ENCODE measurements at places on chromosomes 7 and 10.

DNA sequence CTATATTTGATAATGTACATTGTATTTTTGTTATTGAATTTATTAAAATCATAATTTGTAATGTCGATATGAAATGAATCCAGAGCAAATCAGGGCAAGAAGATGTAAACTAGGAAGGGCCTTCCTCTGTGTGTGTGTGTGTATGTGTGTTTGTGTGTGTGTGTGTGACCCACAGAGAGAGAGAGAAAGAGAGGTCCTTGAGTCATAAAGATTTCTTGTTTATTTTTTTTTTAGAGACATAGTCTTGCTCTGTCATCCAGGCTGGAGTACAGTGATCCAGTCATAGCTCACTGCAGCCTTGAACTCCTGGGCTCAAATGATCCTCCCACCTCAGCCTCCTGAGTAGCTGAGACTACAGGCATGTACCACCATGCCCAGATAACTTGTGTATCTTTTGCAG, 50.7 kb downstream of the INPP5F start:
- no peak for DNase-seq

DNA sequence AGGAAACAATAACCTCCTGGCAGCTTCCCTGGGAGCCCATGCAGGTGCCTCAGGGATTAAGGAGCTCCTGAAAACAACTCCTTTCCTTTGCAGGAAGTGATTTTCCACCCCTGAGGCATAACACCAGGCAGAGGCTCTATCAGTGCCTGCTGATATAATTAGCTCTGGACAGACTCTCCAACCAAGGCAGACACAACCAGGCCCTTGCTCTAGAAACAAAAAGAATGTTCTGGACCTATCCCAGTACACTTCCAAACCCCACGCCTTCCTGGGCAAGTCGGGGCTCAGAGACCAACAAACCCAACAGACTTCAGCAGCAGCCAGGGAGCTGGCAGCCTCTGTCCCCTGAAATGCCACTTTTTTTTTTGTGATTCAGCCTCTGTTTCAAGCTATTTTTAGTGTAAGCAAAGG, 247.1 kb downstream of the KCNMA1 start:
- DNase-seq = no peak

- DNase-seq = no peak
These were observed 81.9 kb downstream of the CREM start for GRCh38 chr10:35208536-35208935.

DNA sequence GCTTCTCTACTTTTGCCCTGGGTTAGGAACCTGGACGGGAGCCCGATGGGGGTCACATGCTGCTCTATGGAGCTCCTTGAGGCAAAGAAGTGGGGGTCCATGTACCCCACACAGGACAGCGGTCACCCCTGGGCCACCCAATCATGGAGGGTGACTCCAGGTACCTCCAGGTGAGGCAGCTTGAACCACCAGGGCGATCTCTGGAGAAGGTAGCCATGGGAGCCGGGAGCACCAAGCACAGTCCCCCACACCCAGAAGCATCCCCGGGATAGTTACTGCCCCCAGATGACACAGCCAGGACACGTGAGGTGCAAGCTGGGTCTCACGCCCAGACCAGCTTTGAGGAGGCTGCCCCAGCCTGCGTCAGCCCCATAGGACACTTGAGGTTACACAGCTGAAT, 58.4 kb downstream of the C10orf143 start:
- no peak for DNase-seq

DNA sequence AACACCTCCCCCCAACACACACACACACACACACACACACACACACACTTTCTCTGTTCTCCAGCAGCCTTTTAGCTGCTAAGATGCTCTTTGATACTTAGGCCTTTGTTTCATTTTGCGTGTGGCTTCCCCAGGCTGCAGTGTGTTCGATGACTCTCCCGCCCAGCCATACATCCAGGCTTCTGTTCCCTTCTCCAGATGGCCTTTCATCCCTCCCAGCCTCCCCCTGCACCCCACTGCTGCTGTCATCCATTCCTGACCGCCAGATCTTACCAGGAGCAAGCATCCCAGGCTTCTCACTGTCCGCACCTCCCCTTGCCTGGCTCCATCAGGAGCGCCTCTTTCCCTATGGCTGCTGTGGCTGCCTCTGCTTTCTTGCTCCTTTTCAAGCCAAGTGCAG, 77.8 kb upstream of the PPIF start:
- no peak for DNase-seq

DNA sequence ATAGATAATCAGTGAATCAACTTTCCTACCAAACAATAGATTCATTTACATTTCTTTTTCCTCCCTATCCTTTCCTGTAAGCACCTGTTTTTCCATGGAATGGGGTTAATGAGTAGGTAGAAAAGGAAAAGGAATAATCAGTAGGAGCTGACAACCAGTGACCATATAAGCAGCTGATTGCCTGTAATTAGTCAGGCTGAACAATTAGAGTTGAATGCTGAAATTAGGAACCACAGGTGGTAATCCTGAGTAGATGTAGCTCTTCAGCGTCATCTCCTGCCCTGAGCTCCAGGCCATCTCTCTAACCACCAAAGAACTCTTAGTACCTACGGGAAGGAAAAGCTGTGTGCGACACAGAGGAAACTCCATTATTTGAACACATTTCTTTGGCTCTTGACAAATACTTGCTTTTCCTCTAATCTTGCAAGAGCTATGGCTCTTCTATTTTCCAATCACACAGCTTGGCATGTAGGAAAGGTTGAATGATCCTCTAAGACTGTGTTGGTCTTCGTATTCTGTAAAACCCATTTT, 63.8 kb downstream of the KLHDC10 start:
- DNase-seq = no peak

GRCh38 chr10:45353186-45353585, 20.8 kb upstream of the ALOX5 start:
- no peak for DNase-seq

DNA sequence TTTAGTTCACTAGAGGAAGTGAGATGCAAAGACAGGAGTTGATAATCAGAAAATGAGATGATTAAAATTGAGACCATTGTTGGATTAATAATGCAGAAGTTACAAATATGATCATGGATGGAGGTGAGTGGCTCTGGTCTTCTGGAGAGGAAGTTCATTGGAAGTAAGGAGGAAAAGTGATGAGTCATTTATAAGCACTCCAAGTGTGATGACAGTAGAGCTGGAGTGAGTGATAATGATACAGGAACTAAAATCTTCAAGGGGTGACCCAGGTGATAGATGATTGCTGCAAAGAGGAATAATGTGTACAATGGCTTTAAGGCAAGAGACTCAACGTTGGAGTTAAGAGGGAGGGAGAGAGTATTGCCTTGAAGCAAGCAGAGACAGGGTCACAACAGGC, 20.7 kb downstream of the ZNF32 start:
- no peak for DNase-seq

GRCh38 chr7:37853468-37853867, 5.1 kb downstream of the NME8 start:
- DNase-seq = no peak

GRCh38 chr10:115402699-115403098, 309.5 kb downstream of the ATRNL1 start:
- peak; percentile 1 for DNase-seq

DNA sequence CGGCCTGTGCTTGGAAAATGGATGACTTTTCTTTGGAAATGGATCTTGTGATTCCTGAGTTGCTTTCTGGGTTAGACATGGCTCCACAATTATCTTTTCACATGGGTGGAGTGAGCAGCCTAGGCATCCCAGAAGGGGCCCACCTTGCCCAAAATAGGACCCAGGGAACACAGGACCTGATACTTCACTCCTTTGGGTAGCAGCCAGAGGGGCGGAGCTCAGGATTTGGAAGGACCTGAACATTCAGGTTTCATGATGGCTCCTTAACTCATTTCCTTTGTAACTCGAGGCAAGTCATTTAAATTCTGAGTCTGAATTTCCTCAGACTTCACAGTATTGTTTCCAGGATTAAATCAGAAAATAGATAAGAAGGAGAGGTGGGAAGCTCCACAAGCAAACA, 178.3 kb upstream of the ZMIZ1 start:
- no peak for DNase-seq

GRCh38 chr10:99555825-99556523, 23.2 kb downstream of the NKX2-3 start:
- DNase-seq = no peak

GRCh38 chr7:128443831-128444600, 11.7 kb upstream of the HILPDA start:
- no peak for DNase-seq

DNA sequence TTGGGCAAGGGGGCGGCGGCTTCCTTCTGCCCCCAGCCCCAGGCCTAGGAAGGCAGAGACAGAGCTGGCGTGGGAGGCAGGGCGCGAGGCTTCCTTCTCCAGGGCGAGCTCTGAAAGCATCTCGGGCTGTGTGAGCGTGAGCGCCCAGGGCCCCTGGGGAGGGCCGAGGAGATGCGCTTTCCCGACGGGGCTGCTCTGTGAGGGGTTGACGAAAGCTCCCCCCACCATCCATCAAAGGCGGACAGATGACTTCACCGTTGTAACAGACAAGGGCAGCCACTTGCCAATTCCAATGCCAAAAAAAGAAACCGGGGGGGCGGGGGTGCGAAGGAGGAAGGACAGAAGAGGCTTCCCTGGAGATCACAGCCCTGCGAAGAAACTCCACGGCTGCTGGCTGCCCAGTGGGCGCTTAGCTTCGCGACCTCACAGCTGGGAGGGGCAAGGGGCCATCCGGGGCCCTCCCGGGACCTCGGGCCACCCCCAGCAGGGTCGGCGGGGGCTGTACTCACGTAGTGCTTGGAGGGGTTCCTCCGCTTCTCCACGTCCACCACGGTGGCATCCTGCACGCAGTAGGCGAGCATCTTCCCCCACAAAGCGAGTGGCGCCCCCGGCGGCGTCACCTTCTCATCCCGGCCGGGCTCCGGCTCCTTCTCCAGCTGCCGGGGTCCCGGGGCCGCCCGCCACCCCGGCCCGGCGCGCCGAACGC, 537 bp downstream of the SH3PXD2A start:
- DNase-seq = no peak

- DNase-seq = peak; percentile 76
These were observed 632.6 kb downstream of the KCNMA1 start for GRCh38 chr10:77004917-77005564.

DNA sequence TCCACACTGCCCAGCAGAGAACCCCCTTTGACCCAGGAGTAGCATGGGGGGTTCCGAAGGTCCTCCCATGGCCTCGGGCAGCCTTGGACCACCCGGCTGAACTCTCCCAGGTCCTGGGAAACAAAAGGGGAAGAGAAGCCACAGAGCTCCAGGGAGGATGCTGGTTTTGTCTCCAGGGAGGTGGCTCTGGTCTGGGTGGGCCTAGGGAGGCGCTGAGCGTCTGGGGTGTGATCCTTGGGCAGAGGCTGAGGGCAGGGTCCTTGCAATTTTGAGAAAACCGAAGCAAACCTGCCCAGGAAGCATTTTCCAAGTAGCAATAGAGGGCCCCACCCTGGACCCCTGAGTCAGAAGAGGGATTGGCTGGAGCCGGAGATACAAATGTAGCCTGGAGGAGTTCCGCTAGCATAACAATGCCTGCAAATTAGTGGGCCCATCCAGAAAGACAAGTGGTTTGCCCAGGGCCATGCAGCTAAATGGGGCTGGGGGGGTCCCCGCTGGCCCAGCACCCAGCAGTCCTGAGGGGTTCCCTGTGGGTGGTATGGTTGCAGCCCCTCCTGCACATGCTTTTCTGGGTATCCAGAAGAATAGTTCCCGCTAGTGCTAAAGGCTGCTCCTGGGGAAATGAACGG, 2.0 kb downstream of the UTF1 start:
- DNase-seq = no peak

DNA sequence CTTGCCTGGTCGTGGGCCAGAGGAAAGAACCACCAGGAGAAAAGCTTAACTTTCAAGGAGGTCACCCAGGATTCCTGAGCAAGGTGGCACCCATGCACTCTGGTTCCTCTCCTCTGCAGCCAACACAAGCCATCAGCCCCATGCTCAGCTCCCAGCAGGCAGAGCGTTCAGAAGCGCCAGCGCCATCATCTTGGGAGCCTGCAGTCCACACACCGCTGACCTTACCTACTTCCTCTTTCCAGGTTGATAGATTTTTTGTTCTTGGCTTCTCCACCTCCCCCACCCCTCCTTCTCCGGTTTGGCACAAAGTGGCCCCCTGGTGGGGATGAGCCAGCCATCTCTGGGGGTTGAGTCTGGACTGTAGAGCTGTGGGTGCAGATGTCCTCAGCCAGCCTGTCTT, 1.7 kb upstream of the WDR86 start:
- DNase-seq = no peak

- no peak for DNase-seq
These were observed 10.5 kb upstream of the LAMB4 start for GRCh38 chr7:108140671-108141070.

DNA sequence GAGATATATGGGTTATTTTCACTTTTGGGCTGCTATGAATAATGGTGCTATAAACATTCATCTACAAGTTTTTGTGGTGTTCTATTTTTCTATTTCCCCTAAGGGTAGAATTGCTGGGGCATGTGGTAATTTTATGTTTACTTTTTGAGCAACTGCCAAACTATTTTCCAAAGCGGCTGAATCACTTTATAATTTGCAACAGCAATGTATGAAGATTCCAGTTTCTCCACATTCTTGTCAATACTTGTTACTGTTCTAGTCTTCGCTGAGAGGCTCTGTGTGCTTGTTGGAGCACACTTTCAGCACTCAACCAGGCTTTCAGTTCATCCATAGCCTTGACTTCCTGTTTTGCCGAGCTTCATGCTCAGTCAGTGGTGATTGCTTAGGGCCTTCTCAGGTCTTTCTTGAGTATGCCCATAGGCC, 39.0 kb downstream of the ADK start:
- peak; percentile 55 for DNase-seq

DNA sequence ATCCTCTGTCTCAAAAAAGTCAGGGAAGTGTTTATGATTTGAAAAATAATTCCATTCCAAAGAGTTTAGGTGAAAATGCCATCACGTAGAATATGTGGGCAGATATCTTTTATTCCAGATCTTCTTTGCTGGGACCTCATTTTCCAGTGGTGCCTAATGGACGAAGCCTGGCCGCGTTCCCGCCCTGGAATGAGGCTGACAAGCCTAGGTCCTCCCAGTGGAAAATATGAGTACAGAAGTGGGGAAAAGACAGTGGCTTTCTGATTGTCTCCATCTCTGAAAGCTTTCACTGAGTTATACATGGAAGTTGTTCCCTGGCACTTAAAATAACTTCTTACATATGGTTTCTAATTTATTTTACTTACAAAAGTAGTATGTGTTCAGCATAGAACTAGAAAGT, 139.4 kb downstream of the TACC2 start:
- peak; percentile 84 for DNase-seq

GRCh38 chr7:574661-575395, 55.2 kb upstream of the PDGFA start:
- no peak for DNase-seq

GRCh38 chr7:106871793-106872571, 6.9 kb downstream of the PIK3CG start:
- DNase-seq = no peak

- no peak for DNase-seq
These were observed 66.5 kb downstream of the CDK6 start for GRCh38 chr7:92769844-92770243.

DNA sequence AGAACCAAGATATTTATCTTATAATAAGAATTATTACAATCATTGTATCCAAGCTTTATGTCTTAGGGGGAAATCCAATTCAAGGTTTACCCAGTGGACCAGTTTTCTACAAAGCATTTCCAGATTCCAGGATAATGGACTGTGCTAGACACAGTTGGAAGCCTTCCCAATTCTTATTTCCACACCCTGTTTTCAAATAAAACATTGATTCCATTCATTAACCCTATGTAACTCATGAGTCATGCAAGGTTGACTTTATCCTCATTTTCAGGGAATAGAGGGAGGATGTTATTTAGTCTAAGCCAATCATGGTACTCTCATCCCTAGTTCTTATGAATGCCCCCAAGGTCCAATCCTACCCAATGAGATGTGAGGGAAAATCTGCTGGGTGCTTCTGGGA, 145.7 kb downstream of the RNLS start:
- no peak for DNase-seq

GRCh38 chr7:115635876-115636275, 394.7 kb downstream of the TFEC start:
- DNase-seq = no peak
